ENCODE measurements at places on chromosomes 2 and 18. TPM values are rescaled to one million over a fixed set of nuclear protein-coding genes. Genes with fewer than 3 reads are reported as not detected.

Gene RRM2
- polyA plus RNA-seq: 26.8 TPM

Gene SERPINB11
- polyA plus RNA-seq: not detected

Gene UCN
- 1.9 TPM for polyA plus RNA-seq

Gene WDR35
- 7.3 TPM for polyA plus RNA-seq

Gene PARD6G
- polyA plus RNA-seq: 5.2 TPM

Gene EVA1A
- polyA plus RNA-seq: 5.0 TPM

Gene CKAP2L
- polyA plus RNA-seq: 6.4 TPM

Gene CDKL4
- not detected for polyA plus RNA-seq
